ENCODE measurements at places on chromosomes 5 and 9.

DNA sequence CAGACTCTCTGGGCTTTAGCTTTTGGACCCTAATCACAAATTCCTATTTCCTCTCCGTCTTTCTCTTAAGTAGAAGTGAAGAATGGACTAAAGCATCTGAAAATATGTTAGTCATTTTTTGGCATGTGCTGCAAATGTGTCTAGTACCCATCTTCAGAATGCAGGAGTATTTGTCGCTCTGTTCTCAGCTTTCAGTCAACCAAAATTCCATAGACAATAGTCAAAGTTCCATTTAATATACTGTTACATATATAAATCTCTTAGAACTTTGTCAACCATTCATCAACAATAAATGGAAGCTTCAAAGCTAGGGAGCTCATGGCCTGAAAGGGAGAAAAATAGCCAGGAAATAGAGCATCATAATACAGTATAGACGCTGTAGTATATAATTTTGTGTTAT, 509.4 kb downstream of the BNC2 start:
- DNase-seq, result no peak

GRCh38 chr5:68371607-68372006, 156.1 kb downstream of the PIK3R1 start:
- DNase-seq, result no peak

DNA sequence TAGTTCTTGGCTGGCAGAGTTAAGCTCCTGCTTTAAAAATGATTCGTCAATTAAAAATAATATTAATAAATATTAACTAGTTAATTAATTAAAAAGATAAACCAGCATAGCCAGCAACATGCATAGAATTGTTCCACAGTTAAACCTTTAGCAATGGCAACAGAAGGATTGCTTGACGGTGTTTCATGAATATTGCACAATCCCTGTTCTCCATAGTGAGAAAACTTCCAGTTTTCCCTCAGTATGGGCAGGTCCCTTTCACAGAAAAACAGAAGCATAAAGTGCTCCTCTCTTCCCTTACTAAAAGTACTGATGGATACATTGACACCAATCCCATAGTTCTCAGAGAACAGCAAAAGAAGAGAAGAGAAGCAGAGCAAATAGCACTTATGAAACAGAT, 71.4 kb upstream of the CAST start:
- no peak for DNase-seq

DNA sequence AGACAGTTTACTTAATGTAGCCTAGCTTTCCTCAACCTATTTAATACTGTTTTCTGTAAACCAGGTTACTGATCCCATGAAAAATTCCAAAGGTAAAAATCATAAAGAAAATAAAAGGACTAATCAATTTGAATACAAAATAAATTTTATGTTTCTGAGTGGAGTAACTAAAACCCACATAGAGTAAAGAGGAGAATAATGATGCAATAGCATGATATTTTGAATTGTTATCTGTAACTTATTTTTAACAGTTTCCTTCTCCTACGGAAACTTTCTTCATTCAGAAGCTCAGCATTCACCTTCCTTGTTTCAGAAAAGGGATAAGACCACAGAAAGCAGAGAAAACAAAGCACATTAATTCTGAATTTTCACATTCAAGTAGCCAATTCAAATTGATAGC, 320.6 kb upstream of the NUDT12 start:
- DNase-seq, result no peak

- DNase-seq, result no peak
These were observed 40.3 kb upstream of the GNE start for GRCh38 chr9:36298566-36298965.
